Ecto neural progenitor cell (in vitro differentiated cells): ENCODE measurements at places on chromosomes 7 and 10.
A peak's percentile ranks its signal among the peaks of the same experiment; 100 is the strongest.

DNA sequence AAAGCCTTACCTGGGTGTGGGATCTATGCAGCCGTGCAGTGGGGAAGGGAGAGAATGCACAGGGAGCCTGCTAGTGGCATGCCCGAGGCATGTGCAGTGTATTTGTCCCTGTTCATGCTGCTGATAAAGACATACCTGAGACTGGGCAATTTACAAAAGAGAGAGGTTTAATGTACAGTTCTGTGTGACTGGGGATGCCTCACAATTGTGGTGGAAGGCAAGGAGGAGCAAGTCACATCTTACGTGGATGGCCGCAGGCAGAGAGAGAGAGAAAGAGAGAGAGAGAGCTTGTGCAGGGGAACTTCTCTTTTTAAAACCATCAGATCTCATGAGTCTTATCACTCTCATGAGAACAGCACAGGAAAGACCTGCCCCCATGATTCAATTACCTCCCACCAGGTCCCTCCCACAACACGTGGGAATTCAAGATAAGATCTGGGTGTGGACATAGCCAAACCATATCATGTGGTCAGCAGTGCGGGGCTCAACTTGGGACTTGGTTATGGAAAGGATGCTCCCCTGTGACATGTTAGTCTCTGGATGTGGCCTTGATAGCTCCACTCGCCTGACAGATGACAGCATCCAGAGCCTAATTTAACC lies 128.9 kb downstream of the DOCK1 start:
- DNase-seq, result peak; percentile 37

- DNase-seq, result no peak
Observed at GRCh38 chr7:108461840-108462239, 5.6 kb upstream of the NRCAM start.

DNA sequence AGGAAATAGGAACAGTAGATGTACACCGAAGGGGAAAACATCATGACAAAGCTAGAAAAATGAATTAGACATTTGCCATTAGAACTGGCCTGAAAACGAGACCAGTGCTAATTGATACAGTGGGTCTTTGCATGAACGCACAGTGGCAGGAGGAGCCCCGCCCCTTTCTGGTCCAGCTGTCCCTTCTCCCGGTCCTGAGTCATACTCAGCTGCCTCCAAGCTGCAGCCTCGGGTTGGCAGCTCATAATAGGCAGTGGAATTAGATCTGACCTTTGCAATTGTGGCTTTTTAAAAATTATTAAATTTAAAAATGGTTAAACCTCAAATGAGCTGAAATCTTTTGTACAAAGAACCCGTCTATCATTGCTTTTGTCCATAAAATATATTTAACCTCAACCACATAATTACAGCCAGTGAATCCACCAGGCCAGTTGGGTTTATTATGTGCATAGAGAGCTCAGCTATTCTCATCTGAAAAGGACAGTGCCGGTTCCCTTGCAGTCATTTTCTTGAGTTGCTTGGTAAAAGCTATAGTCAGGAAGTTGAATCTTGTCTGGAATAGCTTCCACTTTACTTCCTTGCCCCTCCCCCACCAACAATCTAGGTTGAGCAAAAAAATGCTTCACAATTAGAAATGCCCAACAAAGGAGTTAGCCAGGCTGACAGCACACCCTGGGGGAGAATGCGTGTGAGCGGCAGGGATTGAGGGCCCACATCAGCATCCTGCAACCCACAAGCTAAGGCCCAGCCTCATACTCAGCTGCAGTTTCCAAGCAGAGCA lies 147.1 kb downstream of the BUB3 start:
- no peak for DNase-seq

- DNase-seq, result no peak
Observed at GRCh38 chr10:105974803-105975456, 1189.6 kb downstream of the SORCS1 start.

- no peak for DNase-seq
Observed at GRCh38 chr7:122902751-122903495, 16.7 kb upstream of the CADPS2 start.

DNA sequence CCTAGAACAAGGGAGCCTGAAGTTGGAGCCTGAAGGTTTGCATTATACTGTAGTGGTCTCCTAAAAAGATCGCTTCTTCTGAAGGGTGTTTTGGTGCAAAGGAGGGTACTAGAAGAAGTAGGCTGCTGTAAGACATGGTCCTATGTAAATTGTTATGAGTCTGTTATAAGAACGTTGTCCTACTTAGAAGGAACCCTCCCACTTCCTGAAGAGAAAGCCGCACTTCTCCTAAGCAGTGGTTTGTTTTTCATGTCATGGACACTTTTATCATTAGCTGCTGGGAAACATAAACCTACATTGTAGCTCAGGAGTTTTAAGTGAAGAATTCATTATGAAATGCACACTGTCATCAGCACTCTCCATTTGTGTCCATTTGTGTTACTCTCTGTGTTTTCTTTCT lies 129.1 kb upstream of the ITGB1 start:
- DNase-seq, result no peak

- no peak for DNase-seq
Observed at GRCh38 chr7:30898411-30898810, 13.2 kb upstream of the AQP1 start.

GRCh38 chr10:106942035-106942662 lies 222.4 kb downstream of the SORCS1 start:
- no peak for DNase-seq

DNA sequence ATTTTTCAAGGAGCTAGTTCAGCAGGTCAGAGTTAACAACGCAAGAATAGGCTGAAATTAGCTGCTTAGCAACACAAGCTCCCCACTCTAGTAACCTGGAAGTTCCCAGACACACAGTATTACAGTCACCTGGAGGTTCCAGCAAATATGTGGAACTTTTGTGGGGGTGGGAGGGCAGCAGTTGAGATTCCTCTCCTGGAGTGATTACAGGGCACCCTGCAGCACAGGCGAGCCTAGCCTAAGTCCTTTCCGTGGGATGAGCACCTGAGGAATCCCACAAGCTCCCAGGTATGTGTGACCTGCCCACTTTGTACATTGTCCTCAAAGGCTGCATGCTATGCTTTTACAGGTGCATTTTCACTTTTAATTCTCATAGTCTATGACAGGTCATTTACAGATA lies 13.6 kb downstream of the TPK1 start:
- no peak for DNase-seq
